ENCODE measurements at places on chromosomes 5 and 9.

DNA sequence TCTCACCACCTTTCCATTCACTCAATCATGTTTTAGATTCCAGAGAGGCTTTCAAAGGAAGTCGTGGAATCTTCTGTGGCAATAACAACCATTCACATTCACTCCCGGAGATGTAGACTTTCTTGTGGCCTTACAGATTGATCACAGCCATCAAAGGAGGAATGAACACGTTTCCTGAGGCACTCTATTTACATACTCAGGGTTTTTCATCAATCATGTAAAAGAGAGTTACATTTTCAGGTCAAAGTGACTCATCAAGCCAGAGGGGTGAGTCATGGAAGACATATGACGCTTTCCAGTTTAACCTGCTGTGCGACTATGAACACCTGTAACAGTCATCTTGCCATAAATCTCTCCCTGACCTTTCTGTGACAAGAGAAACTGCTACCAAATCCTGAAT lies 39.3 kb upstream of the RAD23B start:
- no peak for DNase-seq
- no peak overlapping the region for H3K4me3 ChIP-seq
- no peaks in the 10 kb centered on the region for H3K27me3 ChIP-seq
- peaks cover 8% of the 10 kb centered on the region for H3K4me1 ChIP-seq

DNA sequence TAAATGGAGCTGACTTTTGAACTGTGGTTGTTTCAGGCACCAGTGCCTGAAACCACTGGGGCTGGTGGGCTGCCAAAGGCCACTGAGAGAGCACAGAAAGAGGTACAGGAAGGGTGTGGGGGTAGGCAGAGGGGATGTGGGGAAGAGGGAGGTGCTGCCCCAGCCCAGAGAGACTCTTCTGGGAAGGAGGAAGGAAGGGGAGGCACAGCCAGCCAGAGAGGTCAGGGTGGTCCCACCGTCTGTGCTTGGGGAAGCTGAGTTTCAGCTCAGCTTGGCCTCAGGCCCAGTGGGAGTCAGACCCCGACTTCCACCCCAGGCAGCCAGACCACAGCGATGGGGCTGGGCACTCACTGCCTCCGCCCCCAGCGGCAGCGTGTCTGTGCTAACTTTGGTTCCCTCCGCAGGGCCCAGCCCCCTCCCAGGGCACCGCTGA lies 8.6 kb upstream of the PHYKPL start:
- H3K27me3 ChIP-seq, result no peaks in the 10 kb centered on the region
- H3K4me1 ChIP-seq, result peaks cover 54% of the 10 kb centered on the region
- no peak for DNase-seq
- H3K4me3 ChIP-seq, result no peak overlapping the region

- H3K4me3 ChIP-seq, result no peak overlapping the region
- H3K27ac ChIP-seq, result no peak overlapping the region
- DNase-seq, result no peak
- H3K4me1 ChIP-seq, result peaks cover 2% of the 10 kb centered on the region
- H3K27me3 ChIP-seq, result peaks cover 2% of the 10 kb centered on the region
- no peaks in the 10 kb centered on the region for H3K36me3 ChIP-seq
Measured at GRCh38 chr9:137049544-137050449, 3.8 kb upstream of the NPDC1 start.

- no peak overlapping the region for H3K4me3 ChIP-seq
- no peak overlapping the region for H3K27ac ChIP-seq
- no peaks in the 10 kb centered on the region for H3K4me1 ChIP-seq
- no peak for DNase-seq
- no peaks in the 10 kb centered on the region for H3K27me3 ChIP-seq
- H3K36me3 ChIP-seq, result no peaks in the 10 kb centered on the region
Measured at GRCh38 chr5:98433022-98433421, 340.4 kb upstream of the RGMB start.

DNA sequence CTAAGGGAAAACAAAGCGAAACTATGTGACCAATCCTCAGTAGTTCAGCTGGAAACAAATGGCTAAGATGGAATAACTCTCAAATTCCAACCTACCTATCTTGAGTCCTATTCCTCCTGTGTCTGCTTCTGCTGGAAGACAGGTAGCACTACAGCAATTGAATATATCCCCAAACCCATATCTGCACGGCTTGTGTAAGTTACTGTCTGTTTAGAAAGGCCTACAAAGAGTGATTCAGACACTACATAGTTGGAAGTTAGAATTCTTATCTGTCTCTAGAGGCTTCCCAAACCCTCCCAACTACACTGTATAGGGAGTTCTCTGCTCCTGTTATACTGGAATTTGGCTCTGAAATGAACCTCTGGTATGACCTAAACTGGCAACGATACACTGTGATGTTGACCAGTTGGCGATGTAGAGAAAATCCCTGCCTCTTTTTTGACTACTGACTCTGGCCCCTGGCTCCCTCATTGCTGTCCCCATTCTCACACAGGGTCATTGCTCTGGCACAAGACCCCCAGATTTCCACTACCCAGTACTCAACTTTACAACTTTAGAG lies 22.6 kb upstream of the NADK2 start:
- H3K4me1 ChIP-seq, result no peaks in the 10 kb centered on the region
- no peak overlapping the region for H3K4me3 ChIP-seq
- no peak overlapping the region for H3K27ac ChIP-seq
- peaks cover 10% of the 10 kb centered on the region for H3K27me3 ChIP-seq
- DNase-seq, result no peak

GRCh38 chr9:123087359-123087888 lies 54.0 kb downstream of the GPR21 start:
- no peak overlapping the region for H3K4me3 ChIP-seq
- no peak overlapping the region for H3K27ac ChIP-seq
- no peaks in the 10 kb centered on the region for H3K4me1 ChIP-seq
- no peaks in the 10 kb centered on the region for H3K27me3 ChIP-seq

GRCh38 chr9:107227774-107228173 lies 55.3 kb upstream of the RAD23B start:
- H3K4me1 ChIP-seq, result no peaks in the 10 kb centered on the region
- DNase-seq, result no peak
- no peak overlapping the region for H3K4me3 ChIP-seq
- H3K27ac ChIP-seq, result no peak overlapping the region
- H3K27me3 ChIP-seq, result no peaks in the 10 kb centered on the region

DNA sequence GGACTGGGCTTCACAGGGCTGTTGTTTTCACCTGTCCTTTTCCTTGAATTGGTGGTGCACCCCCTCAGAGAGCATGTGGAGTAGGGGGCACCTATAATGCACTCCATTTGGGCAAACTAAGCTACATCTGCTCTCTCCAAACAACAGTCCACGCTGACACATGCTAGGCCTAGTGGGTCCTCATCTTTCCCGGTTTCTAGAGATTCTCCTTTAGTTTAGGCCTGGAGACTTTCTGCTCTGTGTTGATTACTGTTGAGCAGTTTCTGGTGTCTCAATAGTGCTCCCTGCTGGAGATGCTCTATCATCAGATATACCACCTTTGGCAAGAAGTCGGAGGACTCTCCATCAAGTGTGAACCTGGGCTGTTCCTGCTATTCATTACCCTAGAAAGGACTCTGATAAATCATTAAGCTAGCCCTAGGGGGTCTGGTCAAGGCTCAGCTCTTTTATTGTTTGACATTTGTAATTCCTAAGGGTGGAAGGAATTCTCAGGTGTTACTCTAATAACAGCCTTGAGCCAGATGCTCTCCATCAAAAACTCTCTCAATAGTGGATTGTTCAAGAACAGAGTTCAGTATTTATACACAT lies 64.0 kb upstream of the FYB1 start:
- H3K27me3 ChIP-seq, result no peaks in the 10 kb centered on the region
- peak; percentile 64 for DNase-seq
- H3K36me3 ChIP-seq, result no peaks in the 10 kb centered on the region
- H3K27ac ChIP-seq, result no peak overlapping the region

- H3K27me3 ChIP-seq, result no peaks in the 10 kb centered on the region
- no peaks in the 10 kb centered on the region for H3K36me3 ChIP-seq
- no peaks in the 10 kb centered on the region for H3K4me1 ChIP-seq
- DNase-seq, result no peak
Measured at GRCh38 chr5:61744690-61745619, 412.9 kb downstream of the ZSWIM6 start.

- peaks cover 3% of the 10 kb centered on the region for H3K36me3 ChIP-seq
- no peak overlapping the region for H3K4me3 ChIP-seq
- no peak overlapping the region for H3K27ac ChIP-seq
- no peak for DNase-seq
Measured at GRCh38 chr5:148416921-148417320, 33.2 kb downstream of the FBXO38 start.

DNA sequence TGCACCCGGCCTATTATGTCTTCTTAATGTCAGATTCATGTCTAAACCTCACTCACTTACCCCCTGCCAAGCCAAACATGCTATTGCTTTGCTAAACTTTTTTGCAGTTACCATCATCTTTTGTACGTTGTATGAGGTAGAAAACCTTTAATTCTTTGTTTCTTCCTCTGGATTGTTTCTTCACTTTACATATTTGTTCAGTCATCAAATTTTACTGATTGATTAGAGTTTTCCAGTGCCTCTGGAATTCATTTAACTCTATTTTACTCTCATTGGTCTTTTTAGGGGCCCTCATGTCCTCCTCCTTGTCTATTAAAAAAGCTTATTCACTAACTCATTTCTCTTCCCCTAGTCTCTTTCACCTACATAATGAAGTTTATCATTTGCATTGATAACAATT lies 67.0 kb downstream of the RIC1 start:
- no peak overlapping the region for H3K27ac ChIP-seq

DNA sequence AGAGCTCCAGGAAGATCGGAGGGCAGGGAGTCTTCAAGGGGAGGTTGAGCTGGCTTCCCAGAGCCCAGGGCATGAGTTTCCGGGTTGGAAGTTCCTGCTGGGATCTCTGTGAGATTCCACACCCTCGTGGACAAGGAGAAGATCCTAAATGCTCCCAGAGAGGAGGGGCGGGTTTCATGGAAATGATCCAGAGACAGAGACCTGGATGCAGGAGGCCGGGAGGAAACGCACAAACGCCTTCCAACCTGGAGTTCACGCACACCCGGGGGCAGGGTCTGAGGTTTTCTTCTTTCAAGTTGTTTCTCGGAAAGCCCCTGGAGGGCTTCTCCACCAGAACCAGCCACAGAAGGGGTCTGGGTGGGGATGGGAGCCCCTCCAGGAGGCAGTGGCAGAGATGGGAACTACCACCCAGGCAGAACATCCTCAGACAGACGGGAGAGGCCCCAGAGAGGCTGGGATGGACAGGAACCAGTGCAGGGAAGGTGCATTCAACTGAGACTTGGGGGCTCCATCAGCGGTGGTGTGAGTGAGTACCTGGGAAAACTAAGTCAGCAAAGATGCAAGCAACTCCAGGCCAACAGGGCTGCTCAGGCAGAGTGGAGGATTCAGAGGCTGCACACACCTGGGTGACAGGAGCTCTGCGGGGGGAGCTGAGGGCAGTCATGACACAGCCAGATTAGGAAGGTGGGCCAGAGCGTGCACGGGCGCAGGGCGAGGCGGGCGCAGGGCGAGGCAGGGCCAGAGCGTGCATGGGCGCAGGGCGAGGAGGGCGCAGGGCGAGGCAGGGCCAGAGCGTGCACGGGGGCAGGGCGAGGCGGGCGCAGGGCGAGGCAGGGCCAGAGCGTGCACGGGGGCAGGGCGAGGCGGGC lies 52.1 kb upstream of the EXOC3 start:
- H3K27ac ChIP-seq, result no peak overlapping the region
- no peaks in the 10 kb centered on the region for H3K36me3 ChIP-seq
- peaks cover 12% of the 10 kb centered on the region for H3K4me1 ChIP-seq
- DNase-seq, result no peak

- H3K27me3 ChIP-seq, result no peaks in the 10 kb centered on the region
- no peaks in the 10 kb centered on the region for H3K4me1 ChIP-seq
- H3K27ac ChIP-seq, result no peak overlapping the region
Measured at GRCh38 chr5:139886213-139886612, 90.6 kb downstream of the PSD2 start.

Measured in T-cell (primary cell).